ENCODE measurements at places on chromosomes 5 and 9.
A peak's percentile ranks its signal among the peaks of the same experiment; 100 is the strongest.

DNA sequence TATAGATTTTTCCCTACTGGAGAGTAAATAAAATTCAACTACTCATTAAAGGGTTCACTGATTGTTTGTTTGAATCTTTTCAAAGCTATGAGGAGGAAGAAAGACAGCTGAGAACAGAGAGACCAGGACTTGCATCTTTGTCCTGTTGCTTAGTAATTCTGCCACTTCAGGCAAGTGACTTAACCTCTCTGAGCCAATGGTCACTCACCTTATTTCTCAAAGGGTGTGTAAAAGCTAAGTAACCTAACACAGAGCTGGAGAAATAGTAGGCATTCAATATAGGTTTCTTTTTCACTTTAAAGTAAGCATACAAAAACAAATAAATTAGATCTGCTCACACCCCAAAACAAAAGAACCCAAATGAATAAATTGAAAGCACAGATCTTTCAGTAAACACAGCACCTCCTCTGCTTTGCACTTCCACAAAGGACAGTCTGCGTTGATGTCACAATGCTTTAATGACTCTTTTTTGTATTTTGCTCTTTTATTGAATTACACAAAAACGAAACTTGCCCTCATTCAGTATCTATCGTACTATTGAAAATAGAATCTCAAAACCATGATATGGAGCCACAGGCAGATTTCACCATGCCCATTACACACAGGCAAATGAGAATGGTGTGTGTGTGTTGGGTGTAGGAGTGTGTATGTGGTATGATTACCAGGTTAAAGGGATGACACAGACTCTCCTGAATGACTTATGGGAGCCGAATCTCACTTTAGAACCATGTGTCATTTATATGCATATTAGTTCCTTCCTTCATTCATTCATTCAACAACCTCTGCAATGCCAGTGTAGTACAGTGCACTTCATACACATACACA lies 166.0 kb downstream of the EBF1 start:
- DNase-seq = no peak

DNA sequence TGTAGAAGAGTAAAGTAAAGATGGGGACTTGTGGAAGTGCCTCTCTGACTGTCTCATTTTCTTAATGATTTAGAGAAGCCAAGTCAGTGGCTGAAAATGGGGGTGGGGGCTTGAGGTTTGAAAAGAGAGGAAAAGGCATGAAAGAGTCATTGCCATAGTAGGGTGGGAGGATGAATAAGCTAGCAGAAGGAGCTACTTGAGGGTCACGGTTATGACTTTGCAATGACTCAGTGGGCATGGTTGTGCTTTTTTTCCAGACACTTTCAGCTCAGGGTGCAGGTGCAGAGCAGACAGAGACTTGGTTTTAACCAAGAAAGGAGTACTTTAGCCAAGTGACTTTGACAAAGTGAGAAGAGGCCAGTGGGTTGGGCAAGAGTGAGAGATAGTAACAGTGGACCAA lies 117.8 kb downstream of the PTTG1 start:
- no peak for DNase-seq

GRCh38 chr5:59007460-59008063 lies 424.7 kb downstream of the RAB3C start:
- DNase-seq = no peak

GRCh38 chr5:71790433-71790832 lies 71.4 kb downstream of the CARTPT start:
- DNase-seq = no peak

- DNase-seq = no peak
Measured at GRCh38 chr5:133861161-133861737, 107.2 kb downstream of the C5orf15 start.

DNA sequence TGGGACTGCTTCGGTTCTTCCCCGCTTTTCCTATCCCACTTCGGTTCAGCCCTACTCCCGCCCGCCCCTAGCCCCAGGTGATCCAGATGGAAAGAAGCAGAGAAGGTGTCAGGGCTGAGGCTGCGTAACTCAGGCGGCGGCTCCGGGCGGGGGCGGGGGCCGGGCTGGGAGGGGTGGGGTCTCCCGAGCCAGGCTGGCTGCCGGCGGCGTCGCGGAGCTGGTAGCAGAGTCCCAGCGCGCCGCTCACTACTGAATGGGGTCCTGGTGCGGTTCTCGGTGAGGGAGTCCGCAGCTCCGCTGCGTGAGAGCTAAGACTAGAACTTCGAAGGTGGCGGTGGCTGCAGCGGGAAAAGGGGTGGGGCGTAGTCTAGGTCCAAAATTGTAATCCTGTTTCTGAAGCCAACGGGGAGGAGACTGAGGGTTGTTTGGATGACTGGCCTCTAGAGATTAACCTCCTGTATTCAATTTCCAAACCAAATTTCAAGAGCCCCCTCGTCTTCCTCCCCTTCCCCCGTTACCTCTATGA lies 1.4 kb downstream of the PRR16 start:
- DNase-seq = peak; percentile 43

DNA sequence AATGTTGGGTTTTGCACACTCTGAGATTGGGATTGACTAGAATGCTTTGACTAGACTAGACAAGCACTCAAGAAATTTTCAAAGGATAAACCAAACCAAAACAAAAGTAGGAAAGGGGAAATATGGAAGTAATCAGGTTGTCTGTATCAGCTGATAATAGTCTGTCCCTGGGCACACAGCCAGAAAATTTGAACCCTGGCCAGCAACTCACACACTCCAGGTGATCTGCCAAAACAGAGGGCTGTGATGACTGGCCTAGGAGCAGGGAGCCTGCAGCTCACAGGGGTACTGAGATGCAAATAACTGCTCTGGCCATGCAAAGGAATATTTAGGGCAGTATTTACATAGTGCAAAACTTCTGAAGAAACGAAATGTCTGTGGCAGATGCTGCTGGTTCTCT lies 112.3 kb upstream of the SMIM23 start:
- DNase-seq = no peak

DNA sequence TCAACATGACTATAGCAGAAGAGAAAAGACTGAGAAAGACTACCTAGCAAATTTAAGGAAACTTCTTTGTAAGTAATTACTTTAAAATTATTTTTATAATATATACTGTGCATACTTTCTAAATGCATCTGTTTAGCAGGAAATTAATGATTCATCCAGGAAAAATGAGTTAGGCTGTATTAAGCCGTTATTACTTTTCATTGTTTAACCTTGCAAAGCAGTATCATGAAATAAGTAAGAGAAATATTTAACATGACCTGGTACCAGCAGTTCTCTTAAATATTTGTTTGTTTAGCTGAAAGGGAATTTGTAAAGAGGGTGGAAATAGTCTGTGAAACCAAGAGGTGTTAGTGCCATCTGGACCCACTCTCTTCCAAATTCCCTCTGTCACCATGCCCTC lies 175.0 kb downstream of the GNAQ start:
- no peak for DNase-seq

GRCh38 chr5:10673017-10673389 lies 88.0 kb downstream of the DAP start:
- no peak for DNase-seq

GRCh38 chr5:125928663-125929062 lies 494.5 kb upstream of the GRAMD2B start:
- no peak for DNase-seq

DNA sequence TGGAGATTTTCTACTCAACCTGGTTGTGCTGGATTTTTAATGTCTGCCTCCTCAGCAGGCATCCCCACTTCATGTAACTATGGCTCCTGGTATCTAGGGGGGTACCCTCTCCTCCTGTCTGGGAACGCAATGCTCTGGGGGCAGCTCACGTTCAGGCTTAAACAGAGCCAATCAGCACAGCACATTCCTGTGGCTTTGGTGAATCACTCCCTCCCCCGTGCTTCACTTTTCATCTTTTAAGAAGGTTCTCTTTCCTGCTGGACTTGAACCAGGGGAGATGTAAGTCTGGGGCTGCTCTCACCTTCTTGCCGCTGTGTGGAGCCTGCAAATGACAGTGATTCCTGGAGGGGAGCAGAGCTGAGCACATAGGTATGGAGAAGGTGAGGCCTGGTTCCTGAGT lies 101.2 kb downstream of the MSX2 start:
- no peak for DNase-seq

DNA sequence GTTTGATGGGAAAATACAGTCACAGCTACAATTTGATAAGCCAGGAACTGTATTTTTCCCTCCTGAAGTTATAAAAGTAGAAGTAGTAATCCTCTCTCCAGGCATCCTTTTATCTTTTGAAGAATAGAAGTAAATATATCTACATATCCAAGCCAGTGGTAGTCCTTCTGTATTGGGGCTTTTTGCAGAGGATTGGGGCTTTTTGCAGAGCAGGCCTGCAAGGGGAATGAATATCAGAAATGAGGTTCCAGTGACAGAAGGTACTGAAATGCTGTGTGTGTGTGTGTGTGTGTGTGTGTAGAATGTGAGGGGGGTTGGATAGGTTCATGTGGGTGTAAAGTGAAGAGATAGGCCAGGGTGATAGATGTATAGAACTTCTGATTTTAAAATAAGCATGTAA lies 127.4 kb downstream of the COMMD10 start:
- DNase-seq = no peak

- DNase-seq = no peak
Measured at GRCh38 chr5:111404270-111404769, 108.0 kb downstream of the STARD4 start.

DNA sequence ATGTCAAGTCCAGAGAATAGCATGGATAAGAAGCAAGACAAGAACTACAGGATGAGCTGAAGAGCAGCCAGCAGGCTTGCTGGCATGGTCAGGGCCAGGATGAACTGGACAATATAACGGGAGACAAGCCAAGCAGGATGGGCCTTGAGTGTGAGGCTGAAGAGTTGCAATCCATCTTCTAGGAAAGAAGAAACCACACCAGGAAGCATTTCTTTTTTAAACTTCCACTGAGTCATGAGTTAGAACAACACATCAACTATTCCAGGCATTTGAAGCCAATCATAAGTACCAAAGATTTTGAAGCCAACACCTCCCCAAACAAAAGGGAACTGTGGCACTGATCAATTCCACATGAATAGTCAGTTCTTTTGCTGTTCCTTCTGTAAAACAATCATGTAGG lies 27.3 kb downstream of the SLC31A2 start:
- no peak for DNase-seq

- DNase-seq = no peak
Measured at GRCh38 chr9:126565336-126566128, 48.2 kb upstream of the LMX1B start.

GRCh38 chr9:108620767-108621166 lies 235.0 kb downstream of the ACTL7B start:
- no peak for DNase-seq

DNA sequence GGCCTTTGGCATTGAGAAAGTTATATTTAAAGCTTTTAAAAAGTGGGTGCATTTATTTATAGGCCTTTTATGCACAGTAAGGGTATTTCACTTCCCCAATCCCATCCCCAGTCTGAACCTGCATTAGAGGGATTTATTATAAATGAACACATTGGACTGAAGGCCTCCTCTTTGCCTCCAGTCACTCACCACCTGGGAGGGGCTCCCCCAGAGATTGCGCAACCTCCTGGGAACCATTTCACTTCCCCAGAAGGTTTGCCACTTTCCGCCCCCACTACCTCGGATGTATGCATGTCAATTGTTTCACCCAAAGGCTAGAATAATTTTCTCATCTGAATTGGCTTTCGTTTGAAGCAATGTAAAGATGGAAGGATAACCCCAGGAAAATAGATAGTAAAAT lies 29.8 kb upstream of the VCAN start:
- no peak for DNase-seq

DNA sequence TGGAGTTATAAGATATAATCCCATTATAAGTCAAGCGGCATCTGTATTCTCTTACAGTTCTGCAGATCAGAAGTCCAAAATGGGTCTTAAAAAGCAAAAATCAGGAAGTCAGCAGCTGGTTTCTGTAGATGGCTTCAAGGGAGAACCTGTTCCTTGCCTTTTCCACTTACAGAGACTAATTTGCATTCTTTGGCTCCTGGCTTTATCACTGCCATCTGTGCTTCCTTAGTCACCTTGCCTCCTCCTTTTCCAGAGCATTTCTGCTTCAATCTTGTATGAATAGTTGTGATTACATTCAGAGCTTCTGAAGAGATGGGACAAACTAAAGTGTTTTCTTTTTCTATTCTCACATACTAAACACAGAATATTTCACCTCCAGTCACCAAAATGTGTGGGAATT lies 647.3 kb upstream of the GRAMD2B start:
- DNase-seq = no peak

DNA sequence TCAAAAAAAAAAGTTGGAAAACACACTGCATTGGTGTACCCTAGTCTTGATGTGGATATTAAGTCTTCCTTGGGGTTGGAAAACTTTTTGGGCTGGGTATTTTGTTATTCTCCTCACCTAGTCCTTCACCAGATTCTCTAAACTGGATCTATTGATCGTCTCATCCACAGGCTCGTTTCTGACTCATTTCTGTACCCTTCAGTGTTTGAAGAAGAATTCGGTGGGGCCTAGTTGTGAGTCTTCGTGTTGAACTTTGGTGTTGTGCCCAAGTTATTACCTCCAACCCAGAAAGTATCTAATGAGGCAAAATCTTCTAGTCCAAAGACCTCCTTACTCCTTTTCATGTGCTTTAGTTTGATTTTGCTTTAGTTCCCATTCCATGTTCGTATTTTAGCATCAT lies 1.6 kb downstream of the NFX1 start:
- DNase-seq = no peak

- DNase-seq = no peak
Measured at GRCh38 chr9:135127718-135128670, 40.5 kb downstream of the OLFM1 start.

GRCh38 chr5:122252319-122252718 lies 59.7 kb upstream of the SNCAIP start:
- DNase-seq = no peak

GRCh38 chr9:116757030-116757429 lies 69.9 kb downstream of the TRIM32 start:
- no peak for DNase-seq

GRCh38 chr9:14909961-14910805 lies at the start of gene FREM1:
TSS of gene FREM1 (minus strand) at chr9:14910428. CDS start at chr9:14868977, 41,451 bp downstream.
- peak; percentile 24 for DNase-seq

All from C1 segment of cervical spinal cord (tissue), 14 donors.